ENCODE measurements at places on chromosomes 3 and 15. TPM values are rescaled to one million over a fixed set of nuclear protein-coding genes. Genes with fewer than 3 reads are reported as not detected.

The A4GNT gene
- not detected for total RNA-seq

The DPPA2 gene
- total RNA-seq: not detected

The XCR1 gene
- not detected for total RNA-seq

The GPR149 gene
- not detected for total RNA-seq

The KIF23 gene
- total RNA-seq: 64.7 TPM

The DNAH1 gene
- 5.8 TPM for total RNA-seq

The FYCO1 gene
- 20.2 TPM for total RNA-seq

The GP5 gene
- not detected for total RNA-seq

The CCDC39 gene
- not detected for total RNA-seq

DNA sequence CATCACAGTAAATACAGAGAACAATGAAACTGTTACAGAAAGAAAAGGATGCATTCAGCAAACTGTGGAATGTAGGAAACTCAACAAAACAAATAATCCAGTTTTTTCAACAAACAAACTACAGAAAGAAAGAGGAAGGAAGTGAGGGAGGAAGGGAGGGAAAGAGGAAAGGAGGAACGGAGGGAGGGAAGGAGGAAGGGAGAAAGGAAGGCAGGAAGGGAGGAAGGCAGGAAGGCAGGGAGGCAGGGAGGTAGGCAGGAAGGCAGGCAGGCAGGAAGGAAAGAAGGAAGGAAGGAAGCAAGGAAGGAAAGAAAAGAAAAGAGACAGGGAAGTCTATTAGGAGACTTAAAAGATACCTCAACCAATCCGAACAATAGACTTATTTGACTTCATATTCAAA lies 135.7 kb downstream of the EFHB start:
- DNase-seq: no peak

GRCh38 chr15:38207621-38208020 lies 45.0 kb upstream of the SPRED1 start:
- no peak for DNase-seq

GRCh38 chr3:115498898-115499297 lies 124.4 kb upstream of the GAP43 start:
- no peak for DNase-seq

DNA sequence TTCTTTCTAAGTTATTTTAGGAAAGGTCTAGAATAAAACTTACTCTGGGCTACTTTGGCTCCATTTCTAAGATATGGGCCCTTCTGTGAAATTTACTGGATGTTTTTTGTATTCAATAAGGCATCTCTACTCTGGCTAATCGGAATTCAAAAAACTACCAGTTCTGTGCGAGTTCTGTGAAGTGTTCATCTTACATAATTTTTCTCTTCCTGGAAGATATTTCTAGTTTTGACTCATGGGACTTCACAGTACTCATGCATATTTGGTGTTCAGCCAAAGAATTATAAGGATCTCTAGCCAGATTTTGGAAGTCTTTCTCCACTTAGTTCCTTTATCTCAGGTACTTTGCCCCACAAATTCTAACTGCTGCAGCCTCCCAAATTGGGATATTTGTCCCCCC lies 46.4 kb upstream of the MBNL1 start:
- DNase-seq: no peak

GRCh38 chr3:147415874-147416273 lies 6.7 kb downstream of the ZIC1 start:
- DNase-seq: no peak

DNA sequence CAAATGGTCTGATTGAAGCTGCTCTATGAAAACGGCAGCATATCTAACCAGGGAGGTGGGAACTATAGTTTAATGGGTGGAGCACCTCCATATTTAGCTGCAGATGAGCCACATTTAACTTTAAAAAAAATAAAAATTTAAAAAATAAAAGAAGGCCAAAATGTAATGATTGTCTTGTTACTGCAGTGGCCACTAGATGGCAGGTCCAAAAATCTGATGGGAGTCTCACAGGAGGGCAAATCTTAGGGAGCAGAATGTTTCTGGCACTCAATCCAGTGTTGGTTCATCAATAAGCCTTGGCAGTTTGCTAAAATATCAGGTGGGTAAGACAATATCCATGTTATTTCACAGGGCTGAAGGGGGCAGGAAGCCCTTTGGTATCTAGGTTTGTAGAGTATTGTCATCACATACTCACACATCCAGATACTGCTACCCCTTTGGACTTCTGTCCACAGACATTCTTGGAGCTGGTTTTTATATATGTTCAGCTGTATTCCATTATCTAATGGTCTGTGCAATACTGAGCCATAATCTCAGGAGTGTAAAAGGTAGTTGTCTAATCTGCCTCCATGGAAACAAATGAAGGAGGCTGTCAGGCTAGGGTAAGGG lies 233.3 kb downstream of the TIGIT start:
- DNase-seq: peak; percentile 37

DNA sequence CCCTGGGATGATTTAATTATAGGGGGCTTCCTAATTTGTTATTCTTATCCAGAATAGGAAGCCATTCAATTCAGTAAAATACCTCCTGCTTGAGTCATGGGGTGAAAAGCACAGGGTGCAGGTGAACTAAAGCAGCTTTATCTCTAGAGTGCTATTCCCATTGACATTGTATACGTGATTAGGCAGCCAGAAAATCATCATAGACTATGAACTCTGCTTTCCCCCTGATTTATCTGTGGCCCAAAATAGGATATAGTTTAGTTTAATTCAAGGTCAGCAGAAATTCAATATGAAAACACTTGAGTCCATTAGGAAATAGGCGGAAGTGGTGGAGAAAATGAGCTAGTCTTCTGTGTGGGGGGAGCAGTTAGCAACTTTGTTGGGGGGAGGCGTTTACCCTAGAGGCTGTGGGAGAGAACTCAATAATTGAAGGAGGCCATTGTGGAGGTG lies 18.2 kb upstream of the PRKCI start:
- no peak for DNase-seq

DNA sequence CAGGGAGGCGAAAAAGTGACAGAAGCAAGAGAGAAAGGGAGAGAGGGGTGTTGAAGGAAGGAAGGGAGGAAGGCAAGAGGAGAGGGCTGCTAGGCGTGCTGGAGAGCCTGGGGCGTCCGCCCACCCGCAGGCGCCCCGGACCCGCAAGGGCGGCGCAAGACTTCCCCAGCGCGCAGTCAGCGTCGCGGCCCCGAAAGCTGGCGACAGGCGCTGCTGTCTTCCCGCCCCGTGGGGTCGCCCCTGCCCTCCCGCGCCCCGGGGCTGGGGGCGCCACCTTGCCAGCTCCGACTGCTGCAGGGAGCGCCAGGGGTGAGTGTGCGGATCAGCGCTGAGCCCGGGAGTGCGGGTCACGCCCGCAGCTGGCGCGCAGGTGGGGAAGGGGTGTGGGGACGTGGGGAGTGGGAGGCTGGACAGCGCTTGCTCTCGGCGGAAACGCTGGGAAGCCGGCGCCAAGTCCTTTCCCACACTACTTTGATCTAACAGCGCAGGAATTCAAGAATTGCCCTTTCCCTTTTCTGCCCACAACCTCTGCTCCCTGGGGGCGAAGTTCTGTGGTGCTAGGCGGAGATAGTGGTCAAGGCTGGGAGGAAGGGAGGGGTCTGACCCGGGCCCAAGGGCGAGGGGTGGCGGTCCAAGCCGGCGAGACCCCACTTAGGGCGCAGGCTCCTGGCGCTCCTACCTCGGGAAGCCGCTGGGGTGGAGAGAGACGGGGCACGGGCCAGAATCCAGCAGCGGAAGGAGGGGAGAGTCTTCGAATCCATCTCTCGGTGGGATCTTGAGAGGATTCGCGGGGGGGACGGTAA lies 266.1 kb downstream of the CGGBP1 start:
- no peak for DNase-seq

- DNase-seq: no peak
Measured at GRCh38 chr15:59764775-59765174, 75.7 kb upstream of the BNIP2 start.

GRCh38 chr3:193701953-193702635 lies 109.1 kb downstream of the OPA1 start:
- no peak for DNase-seq

DNA sequence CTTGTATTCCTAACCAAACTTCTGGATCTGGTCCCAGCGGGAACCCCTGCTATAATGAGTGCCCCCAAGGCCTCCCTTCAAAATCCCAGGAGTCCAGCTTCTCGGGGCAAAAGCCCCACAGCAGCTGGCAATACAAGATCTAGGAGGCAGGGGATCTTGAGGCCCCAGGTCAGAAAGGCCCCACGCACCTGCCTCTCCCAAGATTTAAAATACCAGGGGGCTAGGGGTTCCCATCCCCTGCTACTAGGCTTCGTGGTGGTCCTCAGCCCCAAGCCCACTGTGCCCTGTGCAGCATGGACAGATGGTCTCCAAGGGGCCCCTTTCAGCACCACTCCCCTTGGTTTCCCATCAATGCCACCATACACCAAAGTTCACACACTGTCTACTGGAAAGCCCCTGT lies 15.8 kb upstream of the CYP11A1 start:
- no peak for DNase-seq

DNA sequence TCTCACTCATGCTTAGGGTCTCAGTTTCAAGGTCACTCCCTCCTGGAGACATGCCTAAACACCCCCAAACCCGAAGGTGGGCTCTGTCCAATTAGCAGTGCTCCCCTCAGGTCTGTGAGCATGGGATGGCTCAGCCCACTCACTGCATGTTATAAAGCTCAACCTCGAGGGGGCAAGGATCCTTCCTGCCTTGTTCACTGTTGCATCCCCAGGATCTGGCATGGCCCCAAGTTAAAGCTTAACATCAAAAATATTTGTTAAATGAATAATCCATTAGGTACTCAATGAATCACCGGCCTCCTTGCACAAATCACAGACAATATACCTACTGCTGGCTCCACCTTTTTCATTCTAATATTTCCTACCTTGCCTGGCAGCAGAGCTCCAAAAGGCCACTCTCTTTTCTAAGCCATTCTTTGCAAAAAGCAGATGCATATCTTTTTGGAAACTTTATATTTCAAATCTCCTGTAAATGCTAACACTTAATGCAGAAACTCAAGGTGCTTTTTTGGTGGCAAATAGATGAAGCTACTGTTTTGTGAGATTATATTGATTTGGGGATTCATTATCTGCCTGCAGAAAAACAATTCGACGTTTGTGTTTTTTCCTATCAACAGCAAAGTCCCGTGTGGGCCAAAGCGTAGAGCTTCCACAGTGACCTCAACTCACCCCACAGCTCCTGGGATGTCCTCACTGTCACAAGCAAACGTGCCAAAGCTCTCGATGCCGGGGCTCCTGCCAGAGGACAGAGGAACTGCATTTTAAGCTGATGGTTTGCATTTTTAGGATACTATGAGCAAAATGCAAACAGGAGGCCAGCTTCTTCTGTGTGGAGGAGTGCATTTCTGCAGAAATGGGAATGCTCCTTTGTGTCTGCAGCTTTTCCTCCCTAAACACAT lies 35.4 kb downstream of the PCOLCE2 start:
- no peak for DNase-seq

- no peak for DNase-seq
Measured at GRCh38 chr3:52297242-52298148, 9.9 kb downstream of the GLYCTK start.

- no peak for DNase-seq
Measured at GRCh38 chr3:95343228-95343627, 1280.4 kb downstream of the NSUN3 start.

DNA sequence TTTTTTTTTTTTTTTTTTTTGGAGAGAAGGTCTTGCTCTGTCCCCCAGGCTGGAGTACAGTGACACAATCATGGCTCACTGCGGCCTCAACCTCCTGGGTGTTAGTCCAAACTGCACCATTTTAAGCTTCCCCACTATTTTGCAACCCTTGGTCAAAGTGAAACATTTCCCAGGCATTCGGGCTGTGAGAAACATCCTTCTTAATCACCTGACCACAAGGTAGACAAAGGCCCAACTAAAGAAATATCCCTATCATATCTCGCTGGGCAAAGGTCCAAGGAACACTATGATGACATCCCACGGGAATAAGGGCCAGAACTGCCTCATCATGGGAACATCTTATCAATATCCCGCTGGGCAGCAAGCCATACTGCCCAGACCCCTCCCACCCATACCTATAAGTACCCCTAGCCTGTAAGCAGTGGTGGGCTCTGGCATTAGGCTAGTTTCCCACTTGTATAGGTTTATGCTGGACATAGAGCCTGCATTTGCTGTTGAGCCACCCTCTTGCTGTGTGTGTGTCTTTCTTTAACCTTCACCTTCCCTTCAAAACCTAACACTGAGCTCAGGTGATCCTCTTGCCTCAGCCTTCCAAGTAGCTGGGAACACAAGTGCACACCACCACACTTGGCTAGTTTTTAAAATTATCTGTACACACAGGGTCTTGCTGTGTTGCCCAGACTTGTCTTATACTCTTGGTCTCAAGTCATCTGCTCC lies 95.2 kb downstream of the SEMA5B start:
- DNase-seq: no peak

DNA sequence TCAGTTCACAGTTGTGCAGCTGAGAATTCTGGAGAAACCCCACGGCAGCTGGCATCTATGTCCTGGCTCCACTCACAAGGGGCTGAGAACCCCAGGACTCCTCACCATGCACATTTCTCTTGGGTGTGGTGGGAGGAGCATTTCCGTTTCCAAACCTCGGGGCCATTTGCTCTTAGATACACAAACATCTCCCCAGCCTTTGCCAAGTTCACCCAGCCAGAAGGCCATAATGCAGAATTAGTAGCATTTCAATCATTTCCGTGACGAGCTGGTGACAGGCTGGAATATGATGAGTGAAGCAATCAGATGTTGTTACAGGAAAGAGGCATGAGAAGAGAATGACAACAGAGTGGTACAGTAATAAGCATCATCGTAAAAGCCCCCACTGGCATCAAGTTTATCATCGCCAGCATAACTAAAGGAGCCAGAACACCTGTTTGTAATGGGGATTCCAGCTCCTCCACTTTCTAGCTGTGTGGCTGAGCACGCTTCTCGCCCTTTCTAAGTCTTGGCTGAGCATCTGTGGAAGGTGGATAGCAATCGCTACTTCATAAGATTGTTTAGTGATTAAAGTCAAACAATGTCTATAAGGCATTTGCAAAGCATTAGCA lies 82.0 kb downstream of the LIPC start:
- DNase-seq: no peak

DNA sequence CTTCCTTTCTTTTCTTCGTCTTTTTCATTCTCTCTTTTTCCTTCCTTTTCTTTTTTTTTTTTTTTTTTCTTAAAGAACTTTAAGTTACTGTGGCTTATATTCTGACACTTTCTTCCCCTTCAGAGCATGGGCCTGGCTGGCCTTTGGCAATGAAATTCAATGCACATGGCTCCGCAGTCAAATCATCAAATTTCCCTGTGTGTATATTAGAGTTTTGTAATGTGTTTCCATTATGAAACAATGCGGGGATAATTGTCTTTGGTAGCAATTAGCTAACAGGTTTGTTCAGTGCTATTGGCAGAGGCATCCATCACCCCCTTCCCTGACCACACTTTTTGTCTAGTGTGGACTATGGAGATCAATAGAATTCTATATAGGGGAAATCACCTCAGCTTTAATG lies 80.5 kb downstream of the CDIN1 start:
- no peak for DNase-seq

All from endothelial cell of umbilical vein (primary cell).